ENCODE measurements at places on chromosomes 3 and 15.
A peak's percentile ranks its signal among the peaks of the same experiment; 100 is the strongest.

- DNase-seq: no peak
Observed at GRCh38 chr3:45098310-45098709, 47.9 kb downstream of the CDCP1 start.

- no peak for DNase-seq
Observed at GRCh38 chr15:70051948-70052633, 45.6 kb downstream of the TLE3 start.

GRCh38 chr3:164620423-164620822, 457.9 kb downstream of the SI start:
- no peak for DNase-seq

DNA sequence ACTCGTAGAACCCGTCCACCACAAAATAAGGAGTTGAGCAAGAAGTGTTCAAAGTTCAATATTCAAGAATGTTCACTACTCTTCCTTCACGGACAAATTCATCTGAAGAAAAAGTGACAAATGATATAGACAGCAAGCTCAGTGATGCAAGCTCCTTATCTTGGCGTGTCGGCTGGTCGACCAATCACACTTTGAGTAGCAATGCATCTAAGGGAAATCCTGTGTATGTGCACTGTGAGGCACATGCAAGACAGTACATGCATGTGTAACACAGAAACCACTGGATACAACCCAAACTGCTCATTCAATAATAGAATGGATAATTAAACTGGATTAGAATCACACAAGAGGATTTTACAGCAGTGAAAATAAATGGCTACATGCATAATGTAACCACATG, 64.4 kb upstream of the CSPG5 start:
- no peak for DNase-seq

DNA sequence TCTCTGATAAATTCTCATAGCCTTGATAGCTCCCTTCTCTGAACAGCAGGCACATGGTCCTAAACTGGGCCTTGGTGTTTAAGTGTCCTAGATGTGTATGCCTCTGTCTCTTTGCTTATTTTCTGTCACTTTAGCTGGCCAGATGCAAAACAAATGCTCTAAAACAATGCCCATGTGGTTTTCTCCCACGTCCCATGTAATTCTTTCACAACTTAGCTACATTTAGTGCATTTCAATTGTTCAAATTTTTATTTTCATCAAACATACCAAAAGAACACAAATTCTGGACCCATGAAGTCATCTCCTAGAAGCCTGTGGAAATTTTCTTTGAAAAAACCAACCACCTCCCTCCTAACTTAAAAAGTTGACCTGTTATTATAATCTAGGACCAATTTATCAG, 491.3 kb upstream of the AGTR1 start:
- no peak for DNase-seq

GRCh38 chr3:43378066-43378935, 92.0 kb downstream of the SNRK start:
- DNase-seq: peak; percentile 65

DNA sequence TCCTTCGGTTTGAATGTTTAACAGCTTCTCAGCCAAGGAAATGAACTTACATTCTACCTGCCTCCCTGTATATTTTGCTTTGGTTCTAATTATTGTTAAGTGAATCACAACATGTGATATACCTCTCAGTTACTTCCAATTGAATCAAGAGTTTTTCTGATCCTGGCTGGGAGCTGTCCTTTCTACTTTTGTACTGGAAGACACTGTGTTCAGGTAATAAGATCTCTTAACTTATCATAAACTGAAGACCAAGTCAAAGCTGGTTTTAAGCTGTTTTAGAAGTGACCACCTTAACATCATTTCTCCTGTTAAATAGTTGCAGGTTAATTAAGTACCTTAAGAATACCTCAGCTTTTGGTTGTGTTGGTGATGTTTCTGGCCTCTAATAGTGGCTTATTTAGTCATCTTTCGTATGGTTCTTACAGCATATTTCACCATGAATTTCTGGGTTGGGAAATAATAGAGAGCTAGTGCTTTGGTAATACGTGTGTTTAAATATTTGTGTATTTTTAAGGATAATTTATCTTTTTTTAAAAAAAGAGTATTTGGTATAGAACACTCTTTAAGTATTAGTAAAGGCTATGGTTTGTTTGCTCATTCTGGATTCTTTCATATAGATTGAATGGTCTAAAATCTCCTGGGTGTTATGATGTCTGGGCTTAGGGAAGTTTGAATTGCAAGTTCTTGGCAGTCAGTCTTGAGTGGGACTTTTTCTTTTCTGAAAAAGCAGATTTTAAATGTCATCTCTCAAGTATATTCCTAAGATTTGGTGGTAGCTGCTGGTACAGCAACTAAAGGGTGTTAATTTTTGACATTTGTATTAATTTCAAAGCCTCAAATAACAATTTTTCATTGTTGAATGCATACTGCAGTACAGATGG, 1.6 kb downstream of the RAB8B start:
- no peak for DNase-seq

GRCh38 chr3:185716436-185717108, 108.3 kb downstream of the IGF2BP2 start:
- no peak for DNase-seq

DNA sequence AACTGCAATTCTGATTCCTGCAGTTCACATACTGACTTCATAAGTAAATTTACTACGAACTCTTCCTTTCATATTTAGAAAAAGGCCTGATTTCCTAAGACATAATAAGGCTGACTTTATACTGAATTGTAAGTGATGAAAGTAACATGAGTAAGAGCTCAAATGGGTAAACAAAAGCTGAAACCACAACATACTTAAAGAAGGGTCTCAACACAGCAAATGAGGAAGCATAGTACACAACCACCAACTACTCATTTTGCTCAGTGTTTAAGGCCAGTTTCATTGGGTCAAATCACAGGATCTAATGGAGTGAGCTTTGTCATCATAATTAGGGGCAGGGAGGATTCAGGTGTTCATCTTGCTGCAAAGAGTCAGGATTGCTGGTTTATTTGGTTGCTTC, 81.4 kb downstream of the SETD2 start:
- peak; percentile 5 for DNase-seq

DNA sequence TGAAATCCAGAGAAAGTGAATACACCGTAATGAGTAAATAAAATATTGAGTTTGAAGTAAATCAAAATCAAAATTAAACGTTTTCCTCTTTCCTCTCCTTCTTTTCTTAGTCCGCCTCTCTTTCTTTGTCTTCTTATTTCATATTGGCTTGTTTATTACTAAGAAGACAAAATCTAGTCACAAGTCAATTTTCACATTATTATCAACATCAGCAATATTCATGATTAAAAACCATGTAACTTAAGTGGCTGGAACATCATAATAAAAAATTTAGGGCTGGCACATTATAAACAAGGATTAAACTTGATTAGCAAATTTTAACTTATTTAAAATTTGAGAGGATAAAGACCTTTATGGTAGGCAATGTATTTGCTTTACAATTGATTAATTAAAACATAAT, 61.4 kb downstream of the BCHE start:
- DNase-seq: no peak

GRCh38 chr3:184359610-184360009, 1.8 kb downstream of the CLCN2 start:
- no peak for DNase-seq

- DNase-seq: no peak
Observed at GRCh38 chr15:26729030-26729429, 43.8 kb downstream of the GABRB3 start.

GRCh38 chr3:42851228-42851834, 24.3 kb downstream of the CYP8B1 start:
- DNase-seq: no peak

- peak; percentile 61 for DNase-seq
Observed at GRCh38 chr3:13069495-13069894, 3.7 kb downstream of the IQSEC1 start.

GRCh38 chr15:57218826-57219576, 157.3 kb upstream of the CGNL1 start:
- peak; percentile 51 for DNase-seq

- DNase-seq: no peak
Observed at GRCh38 chr15:35698331-35698730, 152.4 kb upstream of the DPH6 start.

GRCh38 chr3:170506556-170506955, 79.3 kb downstream of the SLC7A14 start:
- no peak for DNase-seq

DNA sequence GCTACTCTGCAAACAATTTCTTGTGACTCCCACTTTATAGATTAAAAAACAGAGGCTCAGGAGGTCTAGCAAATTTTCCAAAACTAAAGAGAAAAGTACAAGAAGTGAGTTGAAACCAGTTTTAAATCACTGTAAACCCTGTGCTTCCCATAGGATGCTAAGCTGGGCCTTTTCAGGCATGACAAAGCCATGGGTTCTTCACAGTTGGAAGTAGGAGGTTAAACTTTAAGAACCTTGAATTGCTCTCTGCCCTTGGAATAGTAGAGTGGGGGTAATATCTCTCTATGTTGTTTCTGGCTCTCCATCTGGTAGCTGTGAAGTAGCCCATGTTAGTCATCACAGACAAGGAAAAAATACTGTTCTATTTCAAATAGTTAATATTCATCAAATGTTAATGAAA, 193.6 kb upstream of the SATB1 start:
- DNase-seq: no peak

DNA sequence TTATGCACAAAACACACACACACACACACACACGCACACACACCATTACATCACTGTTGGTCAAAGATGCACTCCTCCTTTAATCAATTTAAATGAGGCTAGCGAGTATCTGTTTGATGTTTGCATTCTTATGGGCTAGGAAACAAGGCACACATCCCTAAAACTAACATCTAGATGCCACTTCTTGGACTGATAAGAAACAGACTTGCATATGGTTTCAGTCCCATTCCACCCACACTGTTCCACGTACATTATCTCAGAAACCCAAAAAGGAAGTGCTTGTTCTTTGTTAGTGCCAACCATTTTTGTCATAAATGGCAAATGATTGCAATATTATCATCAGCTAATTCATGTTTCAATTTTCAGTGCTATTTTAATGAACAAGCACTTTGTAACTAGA, 69.5 kb downstream of the CCR1 start:
- peak; percentile 24 for DNase-seq

DNA sequence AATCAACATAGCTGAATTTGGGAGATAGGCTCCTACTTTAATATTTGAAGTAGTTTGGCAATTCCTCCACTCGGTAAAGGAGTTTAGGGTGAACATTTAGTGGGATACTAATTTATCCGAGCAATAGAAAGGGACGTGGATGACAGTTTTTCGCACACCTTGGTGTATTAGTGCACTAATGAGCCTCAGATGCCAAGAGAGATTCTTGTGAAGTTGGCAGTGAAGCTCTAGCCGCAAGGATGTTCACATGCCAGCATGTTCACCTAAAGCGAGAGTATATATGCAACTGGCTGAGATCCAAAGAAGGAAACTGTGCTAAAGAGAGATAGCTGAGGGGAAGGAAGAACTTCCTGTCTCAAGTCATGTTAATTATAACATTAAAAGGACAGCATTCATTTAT, 58.5 kb downstream of the TGFBR2 start:
- DNase-seq: peak; percentile 98

DNA sequence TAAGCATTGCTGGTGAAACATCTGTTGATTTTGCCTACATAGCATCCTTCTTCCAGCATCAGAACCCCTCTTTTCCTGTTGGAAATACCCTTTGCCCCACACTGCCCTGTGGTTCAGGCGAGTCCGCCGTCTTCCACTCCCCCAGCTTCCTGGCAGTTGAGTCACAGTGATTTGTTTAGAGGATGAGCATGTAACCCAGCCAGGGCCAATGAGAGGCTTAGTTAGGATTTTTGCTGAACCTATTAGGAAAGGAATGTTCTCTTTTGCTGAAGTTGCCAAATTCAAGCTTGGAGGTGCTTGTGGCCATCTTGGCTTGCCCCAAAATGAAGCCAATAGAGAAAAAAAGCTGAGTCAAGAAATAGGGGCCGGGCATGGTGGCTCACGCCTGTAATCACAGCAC, 19.0 kb upstream of the MEX3B start:
- DNase-seq: no peak

DNA sequence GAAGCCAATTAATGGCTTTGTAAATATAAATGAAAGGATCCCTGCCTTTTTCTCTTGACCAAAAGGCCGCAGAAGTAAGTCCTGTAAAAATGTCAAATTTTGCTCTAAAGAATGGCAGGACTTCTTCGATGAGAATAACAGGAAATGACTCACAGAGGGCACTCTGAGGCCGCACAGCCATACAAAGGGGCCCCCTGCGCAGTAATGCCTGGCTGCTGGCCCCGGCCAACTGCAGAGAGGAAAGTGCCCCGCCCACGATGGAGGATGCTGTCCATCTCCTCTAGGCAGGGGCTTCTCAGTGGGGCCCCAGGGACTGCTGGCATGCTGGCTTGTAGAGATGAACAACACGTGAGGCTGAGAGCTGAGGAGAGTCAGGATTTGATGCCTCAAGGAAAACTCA, 18.1 kb upstream of the SCN10A start:
- peak; percentile 41 for DNase-seq

GRCh38 chr3:195001961-195002861, 268.7 kb downstream of the XXYLT1 start:
- peak; percentile 82 for DNase-seq

- DNase-seq: peak; percentile 38
Observed at GRCh38 chr15:47504624-47505256, 212.6 kb upstream of the SEMA6D start.

- no peak for DNase-seq
Observed at GRCh38 chr15:77393471-77393840, 26.4 kb downstream of the PEAK1 start.

- peak; percentile 13 for DNase-seq
Observed at GRCh38 chr3:114770874-114771273, 376.2 kb downstream of the ZBTB20 start.

GRCh38 chr15:83053151-83053550, 13.9 kb downstream of the BTBD1 start:
- DNase-seq: no peak

DNA sequence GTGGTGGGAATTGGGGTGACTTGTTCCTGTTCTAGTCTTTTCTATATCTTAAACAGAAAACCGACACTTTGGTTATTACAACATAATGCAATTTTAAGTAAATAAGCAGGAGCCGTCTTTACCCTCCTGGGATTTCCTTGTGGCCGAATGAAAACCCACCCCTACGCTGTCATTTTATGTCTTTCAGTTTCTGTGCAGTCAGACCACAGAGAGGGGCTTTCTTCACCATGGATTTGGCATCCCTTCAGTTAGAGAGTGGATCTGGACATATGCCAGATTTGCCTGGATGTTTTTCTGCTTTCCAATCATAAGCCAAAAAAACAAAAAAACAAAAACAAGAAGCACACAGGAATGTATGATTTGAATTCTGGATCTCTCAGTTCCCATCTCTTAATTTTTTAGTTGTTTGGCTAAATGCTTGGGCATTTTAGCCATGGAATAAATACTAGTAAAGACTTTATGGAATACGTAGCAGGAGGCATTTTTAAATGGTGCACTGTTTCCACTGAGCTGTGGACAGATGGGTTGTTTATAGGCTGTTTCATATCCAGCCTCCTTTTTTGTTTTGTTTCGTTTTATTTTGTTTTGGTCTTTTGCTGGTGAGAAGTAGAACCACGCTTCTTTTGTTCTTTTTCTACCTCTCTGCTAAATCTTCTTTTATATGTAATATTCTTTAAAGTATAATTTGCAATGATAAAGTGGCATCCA, 272.9 kb downstream of the FEZF2 start:
- no peak for DNase-seq
